Putamen (tissue), 1 donor: ENCODE measurements at places on chromosomes 6 and 20.

DNA sequence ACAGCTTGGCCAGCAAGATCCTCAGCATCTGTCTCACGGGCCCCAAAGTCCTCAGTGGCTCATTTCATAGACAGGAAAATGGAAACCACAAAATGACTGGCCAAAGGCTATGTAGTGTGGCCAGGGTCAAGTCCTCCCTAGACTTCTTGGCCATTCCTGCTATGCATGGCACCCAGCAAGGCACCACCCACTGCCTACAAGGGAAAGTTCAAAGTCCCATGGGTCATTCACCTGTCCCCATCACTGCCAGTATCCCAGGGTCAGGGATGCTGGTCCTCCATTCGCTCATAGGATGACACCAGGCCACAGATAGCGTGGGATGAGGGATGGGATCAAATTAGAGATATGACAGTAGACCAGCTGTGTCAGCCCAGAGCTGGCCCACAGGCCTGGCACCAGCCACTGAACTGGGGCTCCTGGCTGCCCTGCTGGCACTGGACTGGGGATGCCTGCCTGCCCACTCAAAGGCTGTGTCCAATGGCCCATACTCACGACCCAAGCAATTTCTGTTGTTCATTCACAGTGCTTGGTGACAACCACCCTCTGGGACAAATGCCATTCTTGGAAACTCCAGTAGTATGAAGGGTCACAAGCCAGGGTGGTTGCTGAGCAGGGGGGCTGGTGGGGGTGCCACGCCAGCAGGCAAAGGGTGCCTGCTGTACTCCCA is 11.6 kb downstream of the ADISSP start:
- no peak for DNase-seq

DNA sequence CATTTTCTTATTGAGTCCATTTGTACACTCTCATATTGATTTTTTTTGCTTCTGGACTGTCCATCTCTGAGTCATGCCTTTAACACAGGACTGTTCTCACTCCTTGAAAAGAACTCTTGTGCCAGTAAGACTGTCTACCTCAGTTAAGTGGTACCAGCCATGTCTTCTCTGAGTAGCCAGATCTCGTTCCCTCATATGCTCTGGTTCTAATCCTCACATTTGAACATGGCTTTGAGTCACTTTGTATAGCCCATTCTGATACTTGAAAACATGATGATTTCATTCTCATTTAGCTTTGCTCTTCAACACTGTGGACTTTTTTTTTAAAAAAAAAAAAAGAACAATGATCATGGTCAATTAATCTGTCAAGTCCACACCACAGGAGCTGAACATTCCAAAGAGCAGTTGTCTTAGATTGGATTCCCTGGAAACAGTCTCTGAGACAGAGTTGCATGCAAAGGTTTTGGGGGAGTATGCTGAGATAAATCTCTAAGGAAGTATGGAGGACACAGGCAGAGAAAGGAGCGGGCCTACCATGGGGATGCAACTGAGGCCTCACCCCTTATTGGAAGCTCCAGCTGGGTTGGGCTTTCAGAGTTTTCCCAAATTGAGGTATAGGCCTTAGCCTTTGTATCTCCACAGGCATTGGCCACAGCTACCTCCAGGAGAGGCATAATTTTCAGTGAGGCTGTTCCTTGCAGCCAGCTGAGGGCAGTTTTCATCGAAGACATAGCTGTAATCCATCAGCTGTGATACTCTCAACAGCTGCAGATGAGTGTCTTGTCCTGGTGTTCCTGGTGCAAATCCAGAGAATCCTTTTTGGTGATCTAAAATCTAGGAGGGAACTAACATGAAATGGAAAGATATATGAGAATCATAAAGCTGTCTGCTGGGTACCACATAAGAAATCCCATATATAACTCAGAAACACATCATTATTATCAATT is 6.0 kb upstream of the PTCHD4 start:
- DNase-seq, result no peak

GRCh38 chr6:25280344-25281074 is 1.3 kb downstream of the CARMIL1 start:
- DNase-seq, result no peak

- no peak for DNase-seq
Observed at GRCh38 chr6:135438907-135439535, 58.5 kb downstream of the AHI1 start.

GRCh38 chr6:17015551-17016381 is 86.1 kb upstream of the STMND1 start:
- no peak for DNase-seq

DNA sequence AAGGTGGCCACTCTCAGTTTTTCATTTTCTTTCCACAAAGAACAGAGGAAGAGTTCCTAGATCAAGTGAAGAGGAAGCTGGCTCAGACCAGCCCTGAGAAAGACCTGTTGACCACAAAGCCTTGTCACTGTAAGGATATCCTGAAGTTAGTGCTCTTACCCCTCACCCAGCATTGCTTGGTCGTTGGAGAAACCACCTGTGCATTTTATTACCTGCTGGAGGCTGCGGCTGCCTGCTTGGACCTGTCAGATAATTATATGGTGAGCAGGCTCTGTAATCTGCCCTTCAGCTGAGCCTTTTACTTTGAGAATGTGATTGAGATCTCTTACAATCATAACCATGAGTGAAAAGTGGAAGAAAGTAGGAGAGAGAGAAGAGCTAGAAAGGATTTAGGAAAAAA is 21.9 kb downstream of the TREML1 start:
- DNase-seq, result no peak

- no peak for DNase-seq
Observed at GRCh38 chr6:100415768-100416167, 49.0 kb downstream of the SIM1 start.

GRCh38 chr6:72561629-72562028 is 60.2 kb upstream of the KCNQ5 start:
- DNase-seq, result no peak

DNA sequence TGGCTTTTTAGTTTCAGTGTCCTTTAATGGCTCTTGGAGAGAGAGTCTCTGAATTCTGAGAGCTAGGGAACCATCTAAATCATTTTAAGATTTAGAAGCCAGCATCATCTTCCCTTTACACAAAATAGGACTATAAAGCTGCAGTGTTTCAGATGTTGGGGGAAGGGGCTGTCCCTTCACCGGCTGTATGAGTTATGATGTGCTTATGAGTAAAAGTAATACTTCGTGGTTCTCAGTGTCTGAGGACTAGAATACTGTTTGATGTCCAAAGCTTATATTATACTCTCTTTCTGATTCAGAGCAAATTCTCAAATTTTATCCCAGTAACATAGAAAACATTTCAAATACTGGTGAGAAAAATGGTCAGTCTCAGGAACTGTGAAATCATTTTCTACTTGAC is 63.5 kb upstream of the FAM8A1 start:
- DNase-seq, result no peak

GRCh38 chr6:107666084-107666980 is 157.8 kb downstream of the SCML4 start:
- no peak for DNase-seq

DNA sequence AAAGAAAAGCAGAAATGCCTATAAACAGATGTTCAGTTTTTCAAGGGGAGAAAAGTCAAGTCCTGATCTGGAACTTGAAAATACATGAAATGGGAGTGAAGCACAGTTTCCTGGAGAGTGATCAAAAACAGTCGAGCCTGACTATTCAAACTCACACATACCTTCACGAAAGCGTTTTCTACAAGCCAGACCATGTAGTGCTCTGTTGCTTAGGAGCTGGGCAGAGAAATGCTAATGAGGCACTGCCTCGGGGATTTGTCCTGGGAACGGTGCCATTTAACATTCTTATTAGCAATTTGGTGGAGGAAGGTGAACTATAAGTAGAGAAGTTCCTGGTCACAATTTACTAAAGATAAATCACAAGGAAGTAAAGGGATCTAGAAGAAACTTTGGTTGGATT is 5.9 kb downstream of the NHSL1 start:
- peak; percentile 30 for DNase-seq

DNA sequence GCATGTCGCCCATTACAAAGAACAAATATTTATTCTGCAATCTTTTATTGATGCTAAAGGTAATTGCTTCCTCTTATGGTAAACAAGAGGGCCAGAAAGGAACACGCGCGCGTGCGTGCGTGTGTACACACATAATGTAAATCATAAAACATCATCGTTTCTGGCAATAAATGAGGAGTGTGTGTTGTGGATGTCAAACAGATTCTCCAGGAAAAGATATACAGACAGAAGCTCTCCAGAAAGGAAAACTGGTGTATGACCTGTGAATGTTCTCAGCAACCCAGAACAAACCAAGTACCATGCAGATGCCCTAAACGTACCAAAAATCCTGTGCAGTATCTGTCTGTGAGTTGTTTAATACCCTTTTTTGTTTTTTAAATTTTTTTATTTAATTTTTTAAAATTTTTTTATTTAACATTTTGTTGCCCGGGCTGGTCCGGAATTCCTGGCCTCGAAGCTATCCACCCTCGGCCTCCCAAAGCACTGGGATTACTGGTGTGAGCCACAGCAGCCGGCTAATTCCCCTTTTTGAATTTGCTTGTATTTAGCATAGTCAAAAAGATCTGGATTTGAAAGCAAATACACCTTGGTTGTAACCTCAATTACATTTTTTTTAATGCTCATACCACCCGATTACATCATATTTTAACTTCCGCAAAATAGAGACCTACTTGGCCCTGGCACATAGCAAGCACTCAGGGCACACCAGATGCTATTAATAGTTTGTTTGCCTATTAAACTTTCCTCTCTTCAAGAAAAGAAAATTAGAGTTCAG is 909 bp upstream of the NUDT3 start:
- no peak for DNase-seq

DNA sequence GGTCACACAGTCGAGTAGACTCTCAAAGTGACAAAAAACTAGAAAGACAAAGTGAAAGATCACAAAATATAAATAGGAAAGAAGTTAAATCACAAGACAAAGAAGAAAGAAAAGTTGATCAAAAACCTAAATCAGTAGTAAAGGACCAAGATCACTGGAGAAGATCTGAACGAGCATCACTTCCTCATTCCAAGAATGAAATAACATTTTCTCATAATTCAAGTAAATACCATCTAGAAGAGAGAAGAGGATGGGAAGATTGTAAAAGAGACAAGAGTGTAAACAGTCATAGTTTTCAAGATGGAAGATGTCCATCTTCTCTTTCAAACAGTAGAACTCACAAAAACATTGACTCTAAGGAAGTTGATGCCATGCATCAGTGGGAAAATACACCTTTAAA is 31.6 kb upstream of the GJA10 start:
- no peak for DNase-seq
